ENCODE measurements at places on chromosomes 6 and 20. TPM values are rescaled to one million over a fixed set of nuclear protein-coding genes. Genes with fewer than 3 reads are reported as not detected.

Gene C2
- total RNA-seq: 0.20 TPM

Gene IMPG1
- not detected for total RNA-seq

Gene NRSN1
- total RNA-seq: not detected

Gene TP53RK
- 16.7 TPM for total RNA-seq

Gene SLC16A10
- total RNA-seq: 0.48 TPM

Gene HACE1
- 13.7 TPM for total RNA-seq

Gene PERP
- 36.4 TPM for total RNA-seq

Gene PRDM13
- not detected for total RNA-seq

Gene MROH8
- 1.3 TPM for total RNA-seq

Gene COL9A1
- total RNA-seq: 0.11 TPM

Gene PLCB1
- 11.0 TPM for total RNA-seq

Gene ESR1
- 0.05 TPM for total RNA-seq

Gene IL17F
- total RNA-seq: not detected

Gene BMP6
- 2.8 TPM for total RNA-seq

Gene SLC22A7
- not detected for total RNA-seq

Gene DOK5
- 0.82 TPM for total RNA-seq

Gene HRH3
- 0.07 TPM for total RNA-seq

Gene HLA-DRA
- total RNA-seq: not detected

Gene FOXS1
- total RNA-seq: 26.0 TPM

Gene FOXC1
- 2.9 TPM for total RNA-seq

Gene PTK6
- total RNA-seq: 0.18 TPM

Gene TMEM170B
- total RNA-seq: 1.5 TPM

Gene C20orf204
- 0.99 TPM for total RNA-seq

Gene DST
- 442 TPM for total RNA-seq

Gene SYNCRIP
- total RNA-seq: 122 TPM

Gene CCN2
- 1,253 TPM for total RNA-seq

Gene RNF39
- total RNA-seq: not detected

Gene L3MBTL1
- total RNA-seq: 13.0 TPM

Gene LPA
- not detected for total RNA-seq

Gene C6orf136
- total RNA-seq: 12.7 TPM

Gene GPX5
- total RNA-seq: 4.3 TPM

Gene REM1
- total RNA-seq: not detected

Gene SMIM13
- 24.2 TPM for total RNA-seq

Gene RBPJL
- total RNA-seq: not detected

Gene TBXT
- total RNA-seq: not detected

Gene NKX2-4
- not detected for total RNA-seq

Gene PRR18
- not detected for total RNA-seq

Gene VIP
- total RNA-seq: 0.36 TPM

Gene RAET1L
- total RNA-seq: not detected

Gene QRSL1
- 11.5 TPM for total RNA-seq

Gene MDFI
- total RNA-seq: 144 TPM

Gene MAK
- not detected for total RNA-seq

Gene ADAM33
- 3.0 TPM for total RNA-seq

Gene KCNK15
- total RNA-seq: 0.14 TPM

Gene THEMIS
- 0.07 TPM for total RNA-seq

Gene DACT2
- total RNA-seq: not detected

Gene COL11A2
- total RNA-seq: 1.3 TPM

Gene HNF4A
- total RNA-seq: not detected

Gene ANKEF1
- 2.6 TPM for total RNA-seq

Gene GABRR1
- total RNA-seq: not detected

Gene OGFRL1
- total RNA-seq: 32.4 TPM

Gene TPBG
- total RNA-seq: 26.0 TPM

Gene GJA10
- not detected for total RNA-seq

Gene MUC22
- total RNA-seq: 0.05 TPM

Gene FAM217A
- total RNA-seq: not detected

Gene CLVS2
- total RNA-seq: not detected

All from astrocyte (in vitro differentiated cells and primary cell).